ENCODE measurements at places on chromosomes 3 and 15.

- no peak for DNase-seq
Measured at GRCh38 chr3:14938954-14939353, 8.4 kb upstream of the NR2C2 start.

DNA sequence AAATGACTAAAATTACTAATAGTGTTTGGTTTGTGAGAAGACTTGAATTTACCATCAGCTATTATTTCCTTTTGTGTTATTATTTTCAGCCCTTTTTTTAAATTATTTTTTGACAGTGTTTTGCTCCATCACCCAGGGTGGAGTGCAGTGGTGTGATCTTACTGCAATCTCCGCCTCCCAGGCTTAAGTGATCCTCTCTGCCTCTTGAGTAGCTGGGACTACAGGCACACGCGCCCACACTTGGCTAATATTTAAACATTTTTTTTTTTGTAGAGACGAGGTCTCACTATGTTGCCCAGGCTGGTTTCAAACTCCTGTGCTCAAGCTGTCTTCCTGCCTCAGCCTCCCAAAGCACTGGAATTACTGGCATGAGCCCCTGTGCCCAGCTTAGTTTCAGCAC lies 31.7 kb upstream of the UTS2B start:
- DNase-seq: no peak

DNA sequence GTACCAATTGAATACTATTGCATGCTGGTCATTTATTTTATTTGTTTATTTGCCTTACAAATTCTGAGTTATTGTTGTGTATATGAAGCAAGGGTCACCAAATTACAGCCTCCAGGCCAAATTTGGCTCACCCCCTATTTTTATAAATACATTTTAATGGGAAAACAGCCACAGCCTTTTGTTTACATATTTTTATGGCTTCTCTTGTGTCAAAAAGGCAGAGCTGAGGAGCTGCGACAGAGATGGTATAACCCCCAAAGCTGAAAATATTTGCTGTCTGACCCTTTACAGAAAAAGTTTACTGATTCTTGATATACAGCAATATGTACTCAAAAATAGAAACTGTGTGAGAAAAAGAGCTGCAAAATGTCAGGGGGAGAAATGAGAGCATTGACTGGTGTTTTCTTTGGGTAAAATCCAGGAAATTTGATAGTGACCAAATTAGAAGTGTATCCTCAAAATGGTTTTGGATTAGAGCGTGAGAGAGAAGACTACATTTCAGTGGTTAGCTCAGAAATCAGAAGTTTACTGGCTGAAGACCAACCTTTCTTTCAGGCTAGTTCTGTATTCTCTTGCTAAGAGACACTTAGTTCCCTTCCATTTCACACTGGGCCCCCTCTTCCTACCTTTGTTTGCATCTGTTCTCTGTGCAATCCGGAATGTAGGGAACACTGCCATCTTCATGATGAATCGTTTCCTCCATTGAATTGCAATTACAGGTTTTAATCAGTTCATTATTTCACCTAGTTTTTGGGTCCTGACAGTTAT lies 757.8 kb downstream of the AGBL1 start:
- DNase-seq: no peak

DNA sequence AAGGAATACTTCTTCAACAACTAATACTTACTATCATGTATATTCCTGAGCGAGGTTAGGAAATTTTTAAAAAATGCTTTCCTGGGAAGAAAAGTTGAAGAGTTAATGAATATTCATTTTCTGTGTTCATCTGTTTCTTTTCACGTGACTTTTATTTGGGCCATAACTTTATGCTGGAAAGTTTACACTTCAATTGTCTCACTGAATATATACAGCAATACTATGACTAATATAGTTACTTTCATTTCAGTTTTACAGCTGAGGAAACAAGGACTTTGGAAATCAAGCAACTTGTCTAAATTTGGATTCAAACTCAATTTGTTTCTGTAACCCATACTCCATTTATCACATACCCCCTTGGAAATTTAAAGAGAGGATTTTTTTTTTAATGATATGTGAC lies 894.2 kb downstream of the ROBO1 start:
- DNase-seq: no peak

- no peak for DNase-seq
Measured at GRCh38 chr15:48391950-48392349, 60.7 kb downstream of the DUT start.

DNA sequence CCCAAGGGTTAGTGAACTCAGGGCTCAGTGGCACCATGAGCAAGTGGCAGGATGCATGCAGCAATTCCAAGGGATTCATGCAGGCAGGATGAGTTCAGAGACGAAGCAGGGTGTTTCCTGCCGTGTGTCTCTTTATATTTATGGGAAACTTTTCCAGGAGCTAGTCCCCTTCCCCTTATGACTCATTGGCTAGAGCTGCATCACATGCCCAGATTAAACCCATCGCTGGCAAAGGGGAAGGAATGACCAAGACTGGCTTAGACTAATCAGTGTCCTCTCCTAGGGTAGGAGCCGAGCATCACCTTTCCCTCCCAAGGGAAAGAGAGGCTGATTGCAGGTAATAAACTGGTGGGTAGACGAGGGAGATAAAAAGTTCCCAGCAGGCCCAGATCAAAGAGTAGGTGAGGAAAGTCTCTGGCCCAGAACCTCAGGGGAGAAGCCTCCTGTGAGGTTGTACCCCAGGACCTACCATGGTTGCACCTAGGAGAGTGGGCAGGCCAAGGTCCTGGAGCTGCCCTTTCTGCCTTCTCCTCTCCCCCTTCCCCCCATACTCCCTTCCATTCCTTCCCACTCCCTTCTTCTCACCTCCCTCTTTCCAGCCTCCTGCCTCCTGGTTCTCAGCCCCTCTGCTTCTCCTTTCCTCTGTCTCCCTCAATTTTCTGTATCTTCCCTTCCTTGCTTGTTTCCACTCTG lies 67.8 kb upstream of the ITGA11 start:
- DNase-seq: peak; percentile 37
